Mesendoderm (in vitro differentiated cells): ENCODE measurements at places on chromosomes 1 and 21.

DNA sequence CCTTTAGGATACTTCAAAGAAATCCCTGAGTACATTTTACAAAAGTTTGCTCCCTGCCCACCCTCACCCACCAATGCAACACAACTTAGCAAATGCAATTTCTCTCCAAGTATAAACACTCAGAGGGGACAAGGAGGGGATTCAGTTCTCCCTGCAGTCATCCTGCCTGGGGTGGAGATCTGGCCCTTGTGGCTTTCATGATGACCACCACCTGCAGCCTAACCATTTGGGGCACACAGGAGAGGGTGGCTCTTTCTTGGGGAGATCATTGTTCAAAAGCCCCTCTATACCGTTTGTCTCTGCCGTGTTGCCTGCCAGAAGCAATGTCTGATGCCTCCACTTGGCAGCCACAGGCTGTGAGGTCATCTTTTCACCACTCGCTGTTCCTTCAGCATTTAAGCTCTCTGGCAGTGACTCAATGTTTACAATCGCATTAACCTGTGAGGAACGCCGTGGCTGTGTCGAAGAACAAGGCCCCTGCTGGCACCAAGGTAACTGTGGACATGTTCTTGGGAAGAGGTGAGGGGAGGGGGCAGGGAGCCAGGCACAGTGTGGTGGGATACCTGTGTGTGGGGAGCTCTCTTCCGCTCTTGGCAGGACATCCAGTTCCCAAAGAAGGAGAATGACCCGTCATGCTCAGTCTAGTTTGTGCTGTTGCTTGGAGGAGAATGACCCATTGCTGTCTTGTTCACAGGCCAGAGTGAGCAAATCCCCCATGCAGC lies 103.9 kb upstream of the DUSP10 start:
- DNase-seq, result peak; percentile 85

DNA sequence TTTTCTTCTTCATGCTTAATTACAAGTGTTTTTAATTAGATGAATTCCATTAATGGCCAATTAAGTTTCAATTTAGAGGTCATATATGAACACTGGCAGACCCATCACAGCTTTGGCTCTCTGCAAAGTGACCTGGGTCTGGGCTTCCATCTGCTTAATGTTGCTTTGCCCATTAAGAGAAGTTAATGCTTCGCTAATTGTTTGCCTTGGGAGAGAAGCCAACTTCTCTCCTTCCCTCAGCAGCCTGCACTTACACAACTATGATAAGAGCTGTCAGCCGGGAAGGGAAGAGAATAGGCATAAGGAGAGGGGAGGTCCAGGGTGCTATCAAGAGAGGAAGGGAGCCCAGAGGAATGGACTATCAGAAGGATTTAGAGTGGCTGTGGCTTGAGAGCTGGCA lies 29.0 kb upstream of the CCDC190 start:
- DNase-seq, result peak; percentile 34

GRCh38 chr1:220527279-220527907 lies 543 bp upstream of the MARK1 start:
- DNase-seq, result peak; percentile 55

GRCh38 chr1:158998037-158998780 lies 11.5 kb upstream of the IFI16 start:
- no peak for DNase-seq

- DNase-seq, result peak; percentile 91
These were observed 29.0 kb downstream of the SPEN start for GRCh38 chr1:15876357-15877055.

- no peak for DNase-seq
These were observed 144.5 kb upstream of the SMYD2 start for GRCh38 chr1:214136324-214136919.

GRCh38 chr1:183632964-183633363 lies 2.6 kb downstream of the ARPC5 start:
- peak; percentile 51 for DNase-seq

GRCh38 chr1:234260578-234260977 lies 112.7 kb upstream of the COA6 start:
- no peak for DNase-seq

DNA sequence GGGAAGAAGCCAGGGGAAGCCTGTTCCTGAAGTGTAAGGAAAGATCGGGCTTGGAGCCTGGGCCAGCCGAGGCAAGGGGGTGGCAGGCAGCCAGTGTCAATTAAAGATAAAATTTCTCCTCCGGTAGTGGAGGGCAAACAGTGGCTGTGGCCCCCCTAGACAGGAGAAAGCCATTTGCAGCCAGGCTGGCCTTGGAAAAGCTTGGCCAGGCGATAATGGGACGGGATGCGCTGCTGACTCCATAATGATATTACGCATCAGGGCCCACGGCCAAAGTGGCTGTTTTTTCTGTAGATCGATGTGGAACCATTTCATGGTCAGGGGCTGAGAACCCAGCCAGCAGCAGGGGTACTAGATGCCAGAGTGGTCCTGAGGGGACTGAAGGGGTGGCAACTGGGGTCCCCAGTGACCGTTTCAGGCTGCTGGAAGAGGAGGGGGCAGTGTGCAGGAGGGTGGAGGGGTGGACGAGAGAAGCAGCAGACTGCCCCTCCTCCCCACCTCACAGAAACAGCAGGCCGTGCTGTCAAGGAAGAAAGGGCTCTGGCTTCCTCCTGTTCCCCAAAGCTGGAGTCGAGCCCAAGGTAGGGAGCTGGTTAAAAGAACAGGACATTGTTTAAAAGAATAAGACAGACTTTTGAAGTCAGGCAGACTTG lies 25.2 kb downstream of the KCNC4 start:
- no peak for DNase-seq

GRCh38 chr1:2528966-2529783 lies 888 bp downstream of the HES5 start:
- DNase-seq, result peak; percentile 75

DNA sequence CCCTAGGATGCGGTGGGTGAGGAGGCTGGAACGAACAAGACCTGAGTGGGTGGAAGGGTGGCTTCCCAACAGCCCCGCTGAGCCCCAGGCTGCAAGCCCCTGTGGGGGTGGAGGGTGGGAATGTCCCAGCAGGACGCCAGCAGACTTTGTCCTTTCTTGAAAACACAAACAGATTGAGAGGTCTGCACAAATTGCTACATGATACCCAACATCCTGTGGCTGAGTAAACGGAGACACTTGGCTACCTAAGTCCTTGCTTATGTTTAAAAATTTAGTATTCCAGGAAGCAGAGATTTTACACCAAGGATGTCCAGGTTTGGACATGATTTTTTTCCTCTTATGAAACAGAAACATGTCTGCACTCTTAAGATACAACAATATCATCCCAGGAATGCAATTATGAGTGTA lies 11.8 kb upstream of the F3 start:
- peak; percentile 44 for DNase-seq

DNA sequence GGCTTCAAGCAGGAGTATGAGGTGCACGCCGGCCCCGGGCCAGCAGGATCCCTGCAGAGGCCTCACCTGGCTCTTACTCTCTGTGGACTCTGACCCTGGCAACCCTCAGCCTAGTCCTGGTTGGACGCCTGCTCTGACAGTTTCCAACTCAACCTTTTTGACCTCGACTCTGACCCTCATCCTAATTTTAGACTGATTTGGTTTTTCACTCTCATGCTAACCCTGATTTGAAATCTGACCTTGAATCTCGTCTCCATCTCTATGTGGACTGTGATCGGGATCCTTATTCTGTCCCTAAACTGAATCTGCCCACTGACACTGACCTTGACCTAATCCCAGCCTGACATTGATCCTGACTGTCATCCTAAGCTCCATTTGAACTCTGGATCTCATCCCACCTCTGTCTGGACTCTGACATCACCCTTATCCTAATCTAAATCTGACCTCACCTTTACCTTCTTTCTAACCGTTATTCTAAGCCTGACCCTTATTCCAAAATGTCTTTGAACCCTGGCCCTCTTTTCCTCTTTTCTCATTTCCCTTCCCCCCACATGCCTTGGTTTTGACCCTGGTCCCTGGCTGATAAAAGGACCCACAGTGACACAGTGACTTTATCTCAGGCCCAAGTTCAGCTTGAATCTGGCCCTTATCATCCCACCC lies 67.8 kb downstream of the PTPRU start:
- DNase-seq, result no peak

- peak; percentile 7 for DNase-seq
These were observed 2.7 kb upstream of the EDEM3 start for GRCh38 chr1:184757406-184757805.

DNA sequence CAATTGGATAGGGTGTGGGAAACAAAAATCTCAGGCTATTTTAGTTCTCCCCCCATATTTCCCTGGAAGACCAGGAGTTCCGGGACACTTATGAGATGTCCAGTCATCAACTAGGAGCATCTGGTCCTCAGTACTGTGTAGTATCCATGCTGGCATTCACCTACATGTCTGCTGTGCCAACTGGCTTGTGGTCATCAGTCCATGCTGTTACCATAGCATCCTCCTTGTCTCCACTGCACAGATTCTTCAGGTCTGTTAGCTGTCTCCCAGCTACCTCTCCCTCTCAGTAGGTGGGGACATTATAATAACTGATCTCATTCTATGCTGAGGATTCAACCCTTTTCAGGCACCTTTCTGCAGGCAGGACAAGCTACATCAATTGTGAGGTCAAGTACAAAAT lies 302.9 kb downstream of the BARHL2 start:
- DNase-seq, result no peak

- DNase-seq, result no peak
These were observed 14.6 kb upstream of the PTAFR start for GRCh38 chr1:28190996-28191645.

DNA sequence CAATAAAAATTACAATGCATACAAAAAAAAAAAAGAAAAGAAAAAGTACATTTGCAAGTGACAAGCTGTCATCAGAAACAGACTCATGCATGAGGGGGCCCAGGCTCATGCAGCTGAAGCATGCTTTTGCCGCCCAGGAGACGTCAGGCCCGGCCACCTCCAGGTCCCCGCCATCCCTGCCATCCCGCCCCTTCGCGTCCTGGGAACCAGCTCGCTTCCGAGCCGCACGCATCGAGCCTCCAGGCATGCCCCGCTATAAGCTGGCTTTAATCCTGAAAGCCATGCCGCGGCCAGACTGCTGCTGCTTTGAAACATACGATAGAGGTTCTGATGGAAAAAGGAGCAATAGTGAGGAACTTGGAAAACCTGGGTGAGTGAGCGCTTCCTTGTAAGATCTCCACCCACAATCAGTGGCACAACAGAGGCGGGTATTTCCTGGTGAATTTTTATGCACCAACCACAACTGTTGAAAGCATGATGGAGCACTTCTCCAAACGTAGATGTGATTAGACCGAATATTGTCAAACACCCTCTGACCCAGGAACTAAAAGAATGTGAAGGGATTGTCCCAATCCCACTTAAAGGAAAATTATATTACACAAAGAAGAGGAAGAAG lies 113.7 kb downstream of the FAF1 start:
- DNase-seq, result no peak

DNA sequence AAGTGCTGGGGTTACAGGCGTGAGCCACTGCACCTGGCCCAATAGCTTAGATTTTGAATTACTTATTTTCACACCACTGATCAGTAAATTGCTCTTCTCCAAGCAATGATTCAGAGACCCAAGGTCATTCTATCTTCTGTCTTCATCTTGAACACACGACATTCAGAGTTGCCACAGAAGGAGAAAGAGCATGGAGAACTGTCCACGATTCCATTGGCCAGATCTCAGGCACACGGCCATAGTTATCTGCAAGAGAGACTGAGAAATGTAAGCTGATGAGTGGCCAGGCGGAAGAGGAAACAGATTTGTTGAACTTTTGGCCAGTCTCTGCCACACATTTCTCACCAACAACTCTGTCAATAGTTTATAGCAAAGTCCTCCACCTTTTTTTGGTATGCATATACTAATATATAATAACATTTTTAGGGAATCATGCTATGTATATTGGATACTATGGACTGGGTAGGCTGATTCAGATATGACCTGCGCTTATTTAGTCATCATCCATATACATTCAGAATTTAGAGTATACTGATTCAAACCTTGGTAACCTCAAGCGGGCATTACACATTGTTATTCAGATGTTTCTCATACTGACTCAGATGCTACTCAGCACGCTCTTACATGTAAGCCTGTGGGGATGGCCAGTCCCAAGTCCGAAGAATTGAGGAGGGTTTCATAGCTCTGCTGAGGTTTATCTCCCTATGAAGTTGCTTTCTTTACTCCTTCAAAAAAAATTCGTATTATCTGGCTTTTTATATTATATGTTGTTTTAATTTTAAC lies 25.5 kb upstream of the CAP1 start:
- no peak for DNase-seq

DNA sequence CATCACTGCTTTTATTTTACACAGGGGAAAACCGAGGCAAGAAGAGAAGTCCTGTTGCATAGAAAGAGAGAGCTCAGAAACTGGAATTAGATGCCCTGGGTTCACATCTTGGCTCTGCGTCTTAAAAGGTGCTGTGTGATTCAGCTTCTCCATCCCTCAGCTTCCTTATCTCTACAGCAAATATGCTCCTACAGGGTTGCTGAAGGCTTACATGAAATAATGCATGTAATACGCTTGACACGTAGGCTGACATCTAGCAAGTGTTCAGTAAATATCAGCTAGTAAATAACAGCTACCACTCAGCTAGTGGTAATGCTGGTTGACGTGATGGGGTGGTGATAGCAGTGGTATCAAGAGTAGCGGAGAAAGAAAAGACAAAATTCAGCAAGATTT lies 77.1 kb upstream of the CD55 start:
- DNase-seq, result no peak

- DNase-seq, result no peak
These were observed 23.4 kb upstream of the TENT5C start for GRCh38 chr1:117582451-117582850.

DNA sequence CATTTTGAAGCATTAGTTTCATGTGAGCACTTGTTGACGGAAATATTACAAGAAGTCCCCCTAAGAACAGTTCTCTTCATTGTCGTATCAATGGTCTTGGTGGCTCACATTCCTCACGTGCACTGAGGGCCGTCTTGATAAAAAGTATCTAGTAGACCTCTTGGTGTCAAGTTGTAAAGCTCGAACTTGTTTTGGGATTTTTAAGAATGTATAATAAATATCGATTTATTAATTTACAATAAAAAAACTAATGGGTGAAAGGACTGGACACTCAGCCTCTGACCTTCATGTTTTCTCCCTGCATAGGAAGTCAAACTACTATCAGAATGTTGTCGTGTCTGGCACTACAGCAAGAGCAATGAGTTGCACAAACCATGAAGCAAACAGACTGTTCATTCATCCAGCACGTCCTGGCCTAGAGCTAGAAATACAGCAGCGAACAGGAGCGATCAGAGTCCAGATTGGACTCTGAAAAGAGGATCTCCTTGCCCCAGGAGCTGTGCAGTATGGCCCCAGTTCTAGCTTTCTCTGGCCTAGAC lies 319.2 kb downstream of the SMYD3 start:
- no peak for DNase-seq

- DNase-seq, result no peak
These were observed 10.2 kb downstream of the AADACL4 start for GRCh38 chr1:12654004-12654567.
